Renal pelvis (tissue), 12 donors: ENCODE measurements at places on chromosomes 2 and 18. TPM values are rescaled to one million over a fixed set of nuclear protein-coding genes. Genes with fewer than 3 reads are reported as not detected.
A peak's percentile ranks its signal among the peaks of the same experiment; 100 is the strongest.

Gene RESP18
- not detected for polyA plus RNA-seq

DNA sequence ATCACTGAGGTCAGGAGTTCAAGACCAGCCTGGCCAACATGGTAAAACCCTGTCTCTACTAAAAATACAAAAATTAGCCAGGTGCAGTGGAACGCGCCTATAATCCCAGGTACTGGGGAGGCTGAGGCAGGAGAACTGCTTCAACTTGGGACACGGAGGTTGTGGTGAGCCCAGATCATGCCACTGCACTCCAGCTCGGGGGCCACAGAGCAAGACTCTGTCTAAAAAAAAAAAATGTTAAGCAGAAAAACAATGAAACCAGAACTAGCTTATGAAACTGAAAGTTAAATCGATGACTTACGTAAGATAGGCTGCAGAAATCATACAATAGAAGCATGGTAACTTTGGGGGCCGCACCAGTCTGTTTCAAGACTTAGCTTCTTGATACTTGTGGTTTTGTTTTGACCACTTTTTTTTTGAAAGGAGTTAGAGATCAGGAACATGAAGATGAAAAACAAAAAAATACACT lies 6.2 kb upstream of the GPR155 start:
- no peak for DNase-seq

- no peak for DNase-seq
Observed at GRCh38 chr2:62725712-62726055, 20.2 kb downstream of the EHBP1 start.

DNA sequence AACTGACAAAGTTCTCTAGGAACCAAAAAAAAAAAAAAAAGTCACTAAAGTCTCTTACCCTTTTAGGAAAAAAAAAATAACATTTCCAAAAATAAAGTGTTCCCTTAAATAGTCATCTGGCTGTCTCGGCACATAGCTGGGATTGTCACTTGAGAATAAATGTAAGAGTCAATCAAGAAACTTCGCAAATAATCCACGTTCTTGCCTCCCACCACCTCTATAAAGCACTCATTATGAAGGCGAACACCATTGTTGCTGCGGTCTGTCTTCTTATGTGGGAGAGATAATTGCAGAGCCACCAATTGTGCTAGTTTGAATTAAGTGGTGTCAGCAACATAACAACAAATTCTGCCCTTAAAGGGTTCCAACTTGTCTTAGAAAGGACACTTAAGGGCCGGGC lies 163.7 kb downstream of the FBXO15 start:
- no peak for DNase-seq

DNA sequence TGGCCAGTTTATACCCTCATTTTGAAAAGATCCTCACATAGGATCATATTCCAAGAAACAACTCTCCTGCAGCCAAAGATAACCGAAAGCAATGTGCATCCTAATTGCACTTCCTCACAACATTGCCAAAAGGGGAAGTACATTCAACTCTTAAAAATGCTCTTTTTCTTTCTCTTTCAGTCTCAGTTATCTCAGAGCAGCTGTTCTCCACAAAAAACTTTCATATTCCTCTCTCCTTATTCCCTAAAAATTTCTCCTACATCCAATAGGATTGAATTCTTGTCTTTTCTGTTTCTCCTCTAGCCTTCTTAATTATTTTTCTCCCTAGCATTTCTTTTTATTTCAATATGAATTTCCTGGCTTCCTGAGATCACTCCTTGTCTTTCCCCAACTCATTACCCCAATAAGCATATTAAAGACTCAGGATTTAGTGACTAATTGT lies 7.4 kb upstream of the VRK2 start:
- DNase-seq: no peak

- no peak for DNase-seq
Observed at GRCh38 chr2:159905926-159906714, 108.1 kb upstream of the CD302 start.

DNA sequence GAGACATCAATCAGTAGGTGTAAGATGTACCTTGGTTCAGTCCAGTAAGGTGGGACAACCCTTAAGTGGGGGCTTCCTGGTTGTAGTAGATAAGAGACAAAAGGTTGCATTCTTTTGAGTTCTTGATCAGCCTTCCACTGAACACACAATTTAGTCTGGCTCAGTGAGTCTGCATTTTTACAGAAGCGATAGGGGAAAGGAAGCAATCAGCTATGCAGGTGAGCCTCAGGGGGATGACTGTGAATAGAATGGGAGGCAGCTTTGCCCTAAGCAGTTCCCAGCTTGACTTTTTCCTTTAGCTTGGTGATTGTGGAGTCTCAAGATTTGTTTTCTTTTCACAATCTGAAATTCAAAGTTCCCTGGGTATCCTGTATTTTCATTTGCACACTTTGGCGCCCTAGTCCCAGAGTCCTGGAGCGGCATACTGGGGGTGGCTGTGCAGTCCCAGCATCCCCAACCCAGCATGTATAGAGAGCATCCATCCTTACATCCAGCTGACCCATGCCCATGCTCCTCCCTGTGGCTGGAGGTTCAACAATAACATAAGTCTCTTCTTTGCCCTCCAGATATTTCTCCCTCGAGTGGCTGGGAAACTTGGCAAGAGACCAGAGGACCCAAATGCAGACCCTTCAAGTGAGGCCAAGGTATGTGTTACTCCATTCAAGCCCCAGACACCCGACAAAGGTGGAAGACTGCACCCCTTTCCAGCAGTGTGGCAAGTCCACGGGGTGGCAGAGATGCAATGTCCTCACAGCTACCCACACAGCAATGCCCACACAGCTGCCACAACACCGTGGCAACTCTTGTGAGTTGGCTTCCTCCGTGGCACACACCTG lies 20.1 kb upstream of the PRLH start:
- no peak for DNase-seq

Gene NT5DC4
- polyA plus RNA-seq: 1.4 TPM

Gene ALLC
- polyA plus RNA-seq: not detected

- DNase-seq: peak; percentile 35
Observed at GRCh38 chr2:235692671-235693171, 198.9 kb downstream of the AGAP1 start.

Gene GPR35
- polyA plus RNA-seq: 4.2 TPM

Gene MAL
- 352 TPM for polyA plus RNA-seq

DNA sequence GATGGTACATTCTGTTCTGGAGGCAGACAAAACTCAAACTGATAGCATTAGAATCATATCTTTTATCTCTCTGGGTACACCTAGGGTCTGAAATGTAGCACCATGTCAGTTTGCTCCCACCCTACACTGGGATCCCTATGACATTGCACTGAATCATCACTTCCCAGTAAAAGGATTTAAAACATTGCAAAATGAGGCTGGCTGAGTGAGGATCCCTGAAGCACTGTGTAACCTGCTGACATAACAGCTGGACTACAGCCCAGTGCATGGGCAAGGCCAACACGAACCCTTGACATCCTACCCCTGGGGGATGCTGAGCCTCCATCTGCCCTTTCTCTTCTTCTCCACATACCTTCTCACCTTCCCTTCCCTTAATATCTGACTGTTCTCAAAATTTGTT lies 253.2 kb downstream of the TTC32 start:
- no peak for DNase-seq

DNA sequence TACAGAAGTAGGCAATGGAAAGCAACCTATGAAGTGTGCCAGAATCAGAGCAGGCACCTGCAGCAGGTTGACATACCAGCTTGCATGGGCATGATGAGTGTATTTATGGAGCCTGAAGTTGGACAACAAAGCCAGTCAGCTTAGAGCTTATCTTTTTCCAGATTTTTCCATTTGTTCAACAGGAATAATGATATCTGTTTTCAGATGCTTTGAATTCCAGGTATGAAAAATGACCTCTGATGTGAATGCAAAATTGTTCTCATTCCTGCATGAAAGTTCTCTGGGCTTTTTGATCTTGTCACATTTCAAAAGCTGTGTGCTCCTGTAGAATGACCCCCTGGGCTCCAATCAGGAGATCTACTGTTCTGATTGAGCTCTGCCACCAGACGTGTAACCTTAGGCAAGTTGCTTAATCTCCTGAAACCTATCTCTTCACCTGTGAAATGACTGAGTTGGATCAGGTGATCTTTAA lies 38.2 kb upstream of the VIT start:
- DNase-seq: no peak

Gene LDLRAD4
- polyA plus RNA-seq: 10.6 TPM

DNA sequence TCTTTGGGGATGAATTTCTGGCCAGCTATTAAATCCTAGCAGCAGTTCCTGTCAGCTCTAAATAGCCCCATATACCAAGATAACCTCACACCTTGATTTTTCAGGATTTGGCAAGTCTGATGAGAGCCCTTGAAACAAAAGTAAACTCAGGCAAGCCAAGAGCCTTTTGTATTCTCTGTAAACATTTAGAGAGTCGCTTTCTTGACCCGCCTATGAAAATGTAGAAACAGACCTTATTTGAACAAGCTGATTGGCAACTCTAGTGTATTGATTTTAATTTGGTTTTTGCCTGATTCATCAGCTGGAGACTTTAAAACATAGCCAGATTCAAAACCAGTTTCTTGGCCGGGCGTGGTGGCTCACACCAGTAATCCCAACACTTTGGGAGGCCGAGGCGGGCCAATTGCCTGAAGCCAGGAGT lies 43.4 kb downstream of the CABLES1 start:
- no peak for DNase-seq

DNA sequence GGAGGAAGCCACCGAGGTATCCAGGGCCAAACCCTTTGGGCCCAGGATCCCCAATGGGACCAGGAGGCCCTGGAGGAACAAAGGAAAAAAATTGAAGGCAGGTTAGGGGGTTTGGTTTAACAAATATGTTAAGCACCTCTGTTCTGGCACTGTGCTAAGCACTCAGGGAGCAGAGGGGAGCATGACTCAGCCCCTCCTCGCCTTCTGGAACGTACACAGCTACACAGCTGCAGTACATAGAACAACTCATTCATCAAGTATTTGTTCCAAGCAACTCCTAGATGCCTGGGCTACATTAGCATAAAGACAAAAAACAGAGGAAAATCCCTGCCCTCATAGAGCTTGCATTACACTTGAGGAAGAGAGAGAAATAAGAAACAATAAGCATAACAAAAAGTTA lies 153.6 kb downstream of the COL4A4 start:
- DNase-seq: no peak

Gene CPO
- 1.8 TPM for polyA plus RNA-seq

Gene ZNF396
- polyA plus RNA-seq: 5.3 TPM

GRCh38 chr2:196712867-196713266 lies 73.4 kb downstream of the CCDC150 start:
- DNase-seq: no peak

Gene NTSR2
- not detected for polyA plus RNA-seq

GRCh38 chr18:76619621-76620315 lies 124.7 kb upstream of the ZNF516 start:
- peak; percentile 87 for DNase-seq

DNA sequence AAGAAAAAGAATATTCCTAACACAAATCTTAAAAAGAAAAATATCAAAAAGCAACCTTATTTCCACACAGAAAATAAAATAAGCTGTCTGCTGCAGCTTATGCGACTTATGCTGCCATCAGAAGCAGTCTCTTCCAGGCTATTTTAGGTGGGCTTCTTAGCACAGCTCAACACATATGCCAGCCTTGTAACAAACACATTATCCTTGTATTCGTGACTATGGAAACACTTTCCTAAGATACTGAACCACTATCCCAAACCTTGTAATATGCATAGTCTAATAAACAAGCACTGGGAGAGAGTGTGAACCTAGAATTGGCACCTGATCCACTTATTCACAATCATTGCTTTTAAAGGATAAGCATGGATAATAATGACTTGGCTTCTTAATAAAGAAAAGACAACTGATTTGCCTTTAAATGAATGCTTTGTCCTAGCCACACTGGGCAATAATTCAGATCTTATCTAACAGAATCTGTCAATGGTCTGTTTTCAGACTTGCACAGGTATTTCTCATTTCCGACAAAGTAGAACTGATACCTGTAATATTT lies 40.0 kb upstream of the RNU4ATAC start:
- no peak for DNase-seq

- no peak for DNase-seq
Observed at GRCh38 chr2:10091182-10091888, 11.1 kb upstream of the CYS1 start.

Gene EFEMP1
- polyA plus RNA-seq: 86.6 TPM

Gene ADRA2B
- 5.9 TPM for polyA plus RNA-seq

DNA sequence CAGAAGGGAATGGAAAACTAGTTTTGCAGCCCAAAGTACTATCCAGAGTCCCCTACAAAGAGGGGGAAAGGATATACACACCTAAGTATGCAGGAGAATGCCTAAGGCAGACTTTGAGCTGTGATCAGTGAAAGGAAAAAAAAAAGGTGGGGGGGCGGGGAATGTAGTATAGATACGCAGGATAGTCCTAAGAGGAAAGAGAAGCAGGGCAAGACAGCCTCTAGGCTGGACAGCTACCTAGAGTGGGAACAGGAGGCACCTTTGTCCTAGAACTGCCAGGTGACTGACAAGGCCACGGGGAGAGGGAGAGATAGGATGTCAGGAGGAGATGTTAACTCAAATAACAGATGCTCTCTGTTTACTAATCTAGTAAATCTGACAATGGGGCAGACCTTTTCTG lies 6.0 kb downstream of the REEP1 start:
- no peak for DNase-seq

Gene GPR45
- not detected for polyA plus RNA-seq

Gene GNAL
- polyA plus RNA-seq: 4.2 TPM

GRCh38 chr2:84906900-84907714 lies 1.7 kb downstream of the TMSB10 start:
- DNase-seq: peak; percentile 72

Gene CKAP2L
- polyA plus RNA-seq: 12.9 TPM

Gene EGR4
- not detected for polyA plus RNA-seq

GRCh38 chr2:219615036-219615435 lies 12.4 kb upstream of the SLC4A3 start:
- no peak for DNase-seq

Gene PPP3R1
- polyA plus RNA-seq: 47.6 TPM
